HAP-1 (cell line): ENCODE measurements at places on chromosomes 11 and 22.
A peak's percentile ranks its signal among the peaks of the same experiment; 100 is the strongest.

DNA sequence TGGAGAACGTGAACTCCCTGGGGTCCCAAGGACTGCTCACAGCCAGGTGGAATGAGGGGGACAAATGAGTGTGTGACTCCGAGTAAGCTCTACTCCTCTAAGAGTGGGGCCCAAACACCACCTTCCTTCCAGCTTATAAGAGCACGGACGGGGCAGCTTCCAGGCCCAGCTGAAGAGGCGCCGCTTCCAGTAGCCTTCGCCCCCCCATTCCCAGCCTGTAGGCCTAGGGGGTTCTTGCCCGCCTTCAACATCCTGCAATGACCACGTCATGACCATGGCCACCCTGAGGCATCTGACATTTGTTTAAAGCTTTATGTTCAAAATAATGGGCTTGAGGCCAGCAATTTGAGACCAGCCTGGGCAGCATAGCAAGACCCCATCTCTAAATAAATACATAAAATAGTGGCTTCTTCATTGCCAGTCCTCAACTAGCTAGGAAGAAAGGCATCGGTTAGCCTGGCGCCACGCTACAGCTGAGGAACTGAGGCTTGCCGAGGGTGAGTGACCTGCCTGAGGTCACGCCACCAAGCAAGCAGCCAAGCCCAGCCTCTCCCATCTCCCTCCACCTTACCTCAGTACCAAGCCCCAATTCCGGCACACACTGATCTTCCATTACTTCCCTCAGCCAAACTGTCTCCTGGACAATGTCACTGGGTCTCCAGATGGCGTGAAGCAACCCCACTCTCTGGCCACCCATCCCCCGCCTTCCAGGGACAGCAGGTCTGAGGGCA, 7.8 kb upstream of the TNFRSF13C start:
- no peak for DNase-seq

DNA sequence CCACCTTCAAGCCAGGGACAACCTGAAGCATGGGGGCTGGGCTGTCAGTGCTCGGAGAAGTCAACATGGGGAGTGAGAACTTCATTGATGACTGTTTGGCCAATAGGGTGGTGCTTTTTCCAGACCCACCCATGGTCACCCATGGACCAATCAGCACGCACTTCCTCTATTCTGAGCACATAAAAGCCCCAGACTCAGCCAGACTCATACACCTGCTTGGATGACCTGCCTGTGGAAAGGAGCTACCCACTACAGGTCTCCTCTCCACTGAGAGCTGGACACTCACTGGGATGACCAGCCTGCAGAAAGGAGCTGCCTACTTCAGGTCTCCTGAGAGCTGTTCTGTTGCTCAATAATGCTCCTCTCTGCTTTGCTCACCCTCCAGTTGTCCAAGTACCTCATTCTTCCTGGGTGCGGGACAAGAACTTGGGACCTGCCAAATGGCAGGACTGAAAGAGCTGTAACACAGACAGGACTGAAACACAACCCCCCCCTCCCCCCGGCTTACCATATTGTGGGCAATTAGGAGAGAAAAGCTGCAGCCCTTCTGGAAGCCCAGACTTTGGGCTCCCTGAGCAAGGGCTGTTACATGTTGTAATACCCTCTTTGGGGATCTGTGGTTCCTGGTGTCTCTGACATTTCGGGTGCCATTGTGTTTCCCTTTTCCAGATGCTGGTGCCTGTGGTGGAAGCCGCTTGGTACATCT, 44.4 kb upstream of the WNT11 start:
- DNase-seq = no peak

- no peak for DNase-seq
These were observed 119.9 kb upstream of the RASSF10 start for GRCh38 chr11:12889243-12889642.

DNA sequence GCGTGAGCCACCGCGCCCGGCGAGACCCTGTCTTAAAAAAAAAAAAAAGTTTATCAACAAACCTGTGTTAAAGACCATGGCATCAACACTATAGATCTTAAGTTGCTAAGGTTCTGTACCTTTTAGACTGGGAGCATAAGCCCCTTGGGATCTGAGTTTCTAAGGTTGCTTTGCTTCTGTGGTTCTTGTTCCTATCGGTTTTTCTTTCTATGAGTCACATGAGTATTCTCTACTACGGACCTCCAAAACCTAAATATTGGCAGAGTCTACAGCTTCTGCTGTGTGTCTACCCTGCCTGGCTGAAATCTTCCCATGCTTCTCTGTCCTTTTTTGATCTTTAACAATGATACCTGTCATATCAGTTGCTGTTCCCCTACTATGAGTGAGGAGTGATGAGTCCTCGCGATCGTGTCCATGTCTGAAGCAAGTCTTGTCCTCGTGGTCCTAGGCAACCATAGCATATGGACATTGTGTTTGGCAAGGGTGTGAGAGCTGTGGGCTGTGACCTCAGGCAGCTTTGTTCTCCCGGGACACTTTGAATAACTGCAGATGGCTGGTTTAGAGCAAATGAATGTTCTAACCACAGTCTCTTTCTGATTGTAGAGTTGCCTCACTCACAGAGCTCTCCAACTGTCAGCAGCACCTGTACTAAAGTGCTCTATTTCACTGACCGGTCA, 9.0 kb upstream of the DLAT start:
- no peak for DNase-seq

- DNase-seq = no peak
These were observed at the start of gene SAA2 for GRCh38 chr11:18248561-18248960. Gene SAA2, minus strand, starts transcription at chr11:18248668. Its CDS starts 657 bp downstream, at chr11:18248011.

GRCh38 chr11:98300719-98301118, 720.0 kb upstream of the CNTN5 start:
- DNase-seq = no peak

DNA sequence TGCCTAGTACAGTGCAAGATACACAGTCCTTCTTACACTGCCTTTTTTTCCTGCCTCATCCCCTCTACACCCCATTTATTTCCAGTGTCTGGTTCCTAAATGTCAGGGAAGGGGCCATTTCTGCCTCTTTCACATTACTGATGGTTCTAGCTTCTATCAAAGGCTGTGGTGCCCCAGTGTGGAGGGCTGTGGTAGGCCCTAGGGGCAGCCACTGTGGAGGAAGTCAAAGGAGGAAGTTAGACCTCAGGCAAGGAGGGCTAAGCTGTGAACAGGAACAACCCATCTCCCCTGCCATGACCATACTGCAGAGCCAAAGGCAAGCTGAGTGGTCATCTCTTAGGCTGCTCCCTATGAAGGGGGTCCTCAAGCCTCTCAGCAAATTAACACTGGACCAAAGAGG, 81.9 kb upstream of the CRTAM start:
- DNase-seq = no peak

DNA sequence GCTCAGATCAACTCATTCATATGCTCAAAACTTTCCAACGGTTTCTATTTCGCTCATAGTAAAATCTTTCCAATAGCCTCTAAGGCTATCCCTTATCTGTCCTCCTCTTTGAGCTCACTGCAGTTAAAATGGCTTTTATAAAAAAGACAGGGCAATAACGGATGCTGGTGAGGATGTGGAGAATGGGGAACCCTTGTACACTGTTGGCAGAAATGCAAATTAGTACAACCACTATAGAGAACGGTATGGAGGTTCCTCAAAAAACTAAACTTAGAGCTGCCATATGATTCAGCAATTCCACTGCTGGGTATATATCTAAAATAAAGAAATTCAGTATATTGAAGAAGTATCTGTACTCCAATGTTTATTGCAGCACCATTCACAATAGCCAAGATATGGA, 345.6 kb downstream of the DLG2 start:
- no peak for DNase-seq

GRCh38 chr11:127651888-127652221, 651.3 kb upstream of the KIRREL3 start:
- no peak for DNase-seq

- no peak for DNase-seq
These were observed 28.8 kb downstream of the PRDM10 start for GRCh38 chr11:129973809-129974208.

- DNase-seq = no peak
These were observed 190.7 kb downstream of the ST3GAL4 start for GRCh38 chr11:126546191-126546590.

GRCh38 chr11:13136272-13136596, 127.1 kb downstream of the RASSF10 start:
- DNase-seq = no peak

DNA sequence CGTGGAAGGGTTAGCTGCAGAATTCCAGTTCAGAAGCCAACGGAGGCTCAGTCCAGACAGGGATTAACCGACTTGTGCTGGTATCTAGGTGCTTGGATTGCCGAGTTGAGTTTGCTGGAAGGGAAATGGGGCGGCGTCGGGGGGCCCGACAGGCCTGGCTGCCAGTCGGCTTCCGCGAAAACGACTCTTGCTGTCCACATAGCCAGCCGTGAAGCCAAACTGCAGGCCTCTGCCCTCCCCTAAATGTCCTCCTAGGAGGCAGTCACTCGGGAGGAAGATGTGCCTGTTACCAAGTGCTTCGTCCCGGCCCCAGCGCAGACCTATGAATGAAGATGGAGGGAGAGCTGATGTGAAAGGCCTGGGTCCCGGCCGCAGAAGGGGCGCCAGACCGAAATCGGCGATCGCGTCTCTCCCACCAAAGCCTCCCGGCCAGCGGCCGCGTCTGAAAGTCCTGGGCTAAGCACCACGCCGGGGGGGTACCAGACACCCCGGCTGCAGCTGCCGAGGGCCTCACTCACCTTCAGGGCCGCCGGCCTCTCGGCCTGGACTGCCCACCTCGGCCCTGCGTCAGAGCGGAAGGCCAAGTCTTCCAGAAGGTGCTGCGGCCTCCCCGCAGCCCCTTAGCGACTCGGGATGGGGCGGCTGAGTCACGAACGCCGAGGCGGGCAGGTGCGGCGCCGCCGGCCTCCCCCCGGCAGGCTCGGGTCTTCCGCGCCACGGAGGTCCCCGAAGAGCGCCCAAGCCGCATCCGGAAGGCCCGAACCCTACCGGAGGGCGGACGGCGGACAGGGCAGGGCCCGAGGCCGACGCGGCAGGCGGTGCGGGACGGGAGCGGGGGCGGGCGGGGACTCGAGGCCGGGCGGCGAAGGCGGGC, 7.5 kb downstream of the DPAGT1 start:
- DNase-seq = no peak

DNA sequence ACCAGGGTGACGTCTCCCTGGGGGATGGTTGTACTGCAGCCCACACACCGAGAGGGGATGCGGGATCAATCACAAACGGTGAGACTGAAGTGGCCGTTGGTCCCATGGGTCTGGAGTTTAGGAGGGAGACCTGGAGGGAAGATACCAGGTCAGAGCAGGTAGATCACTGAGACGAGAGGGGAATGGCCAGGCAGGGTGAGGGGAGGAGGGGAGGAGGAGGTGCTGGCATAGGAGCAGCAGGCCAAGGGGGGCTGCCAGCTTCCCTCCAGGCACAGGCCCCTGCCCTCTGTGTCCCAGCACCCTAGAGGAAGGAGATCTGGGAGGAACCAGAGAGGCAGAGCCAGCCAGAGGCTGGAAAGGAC, 7.0 kb downstream of the MAPK8IP2 start:
- DNase-seq = no peak

- no peak for DNase-seq
These were observed at the start of gene MMP7 for GRCh38 chr11:102530558-102530957. Gene MMP7, minus strand, starts transcription at chr11:102530747. Its CDS starts 47 bp downstream, at chr11:102530700.

- DNase-seq = no peak
These were observed 35.4 kb upstream of the NFRKB start for GRCh38 chr11:129930743-129931142.

GRCh38 chr11:127470306-127470884, 469.8 kb upstream of the KIRREL3 start:
- DNase-seq = peak; percentile 9

DNA sequence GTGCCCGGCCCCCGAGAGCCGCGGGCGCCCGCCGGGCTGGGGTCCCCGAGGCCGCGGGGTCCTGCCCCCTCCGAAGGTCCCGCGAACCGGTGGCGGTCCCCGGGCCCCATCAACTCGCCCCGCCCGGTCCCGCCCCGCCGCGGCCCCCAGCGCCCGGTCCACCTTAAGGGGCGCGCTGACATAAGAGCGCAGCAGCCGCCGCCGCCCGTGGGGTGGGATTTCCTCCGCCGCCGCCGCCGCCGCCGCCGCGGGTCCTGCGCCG, at the start of gene ZDHHC8:
TSS of gene ZDHHC8 (plus strand) at position 208 of the 262 bp plus-strand sequence. CDS start 144 bp downstream, outside the sequence.
- no peak for DNase-seq
